Ovary (tissue), 10 donors: ENCODE measurements at places on chromosomes 2 and 18. TPM values are rescaled to one million over a fixed set of nuclear protein-coding genes. Genes with fewer than 3 reads are reported as not detected.

Gene NT5DC4
- polyA plus RNA-seq, result not detected

Gene MMADHC
- 80.0 TPM for polyA plus RNA-seq

Gene NEU4
- 0.23 TPM for polyA plus RNA-seq

Gene SH3RF3
- 3.6 TPM for polyA plus RNA-seq

Gene AUP1
- polyA plus RNA-seq, result 87.1 TPM

Gene MAP3K19
- polyA plus RNA-seq, result not detected

Gene CRYGC
- polyA plus RNA-seq, result not detected

Gene POTEI
- not detected for polyA plus RNA-seq
